Bronchial epithelial cell (primary cell): ENCODE measurements at places on chromosomes 16 and 17.
A peak's percentile ranks its signal among the peaks of the same experiment; 100 is the strongest.

DNA sequence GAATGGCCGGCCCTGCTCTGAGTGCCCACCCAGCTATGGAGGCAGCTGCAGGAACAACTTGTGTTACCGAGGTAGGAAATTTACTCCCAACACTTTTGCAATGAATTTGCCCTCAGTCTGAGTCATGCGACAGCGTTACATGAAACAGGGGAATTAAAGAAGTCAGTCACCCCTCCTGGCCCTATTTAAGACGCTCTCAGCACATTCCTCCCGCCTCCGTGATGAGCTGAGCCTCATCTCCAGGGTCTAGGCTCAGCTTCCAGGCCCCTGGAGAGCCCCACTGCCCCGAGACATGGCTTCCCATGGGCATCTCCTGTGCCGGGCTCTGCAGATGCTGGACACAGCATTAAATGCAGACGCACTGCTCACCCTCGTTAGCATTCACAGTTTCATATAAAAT, 35.0 kb downstream of the CRISPLD2 start:
- DNase-seq: peak; percentile 29

DNA sequence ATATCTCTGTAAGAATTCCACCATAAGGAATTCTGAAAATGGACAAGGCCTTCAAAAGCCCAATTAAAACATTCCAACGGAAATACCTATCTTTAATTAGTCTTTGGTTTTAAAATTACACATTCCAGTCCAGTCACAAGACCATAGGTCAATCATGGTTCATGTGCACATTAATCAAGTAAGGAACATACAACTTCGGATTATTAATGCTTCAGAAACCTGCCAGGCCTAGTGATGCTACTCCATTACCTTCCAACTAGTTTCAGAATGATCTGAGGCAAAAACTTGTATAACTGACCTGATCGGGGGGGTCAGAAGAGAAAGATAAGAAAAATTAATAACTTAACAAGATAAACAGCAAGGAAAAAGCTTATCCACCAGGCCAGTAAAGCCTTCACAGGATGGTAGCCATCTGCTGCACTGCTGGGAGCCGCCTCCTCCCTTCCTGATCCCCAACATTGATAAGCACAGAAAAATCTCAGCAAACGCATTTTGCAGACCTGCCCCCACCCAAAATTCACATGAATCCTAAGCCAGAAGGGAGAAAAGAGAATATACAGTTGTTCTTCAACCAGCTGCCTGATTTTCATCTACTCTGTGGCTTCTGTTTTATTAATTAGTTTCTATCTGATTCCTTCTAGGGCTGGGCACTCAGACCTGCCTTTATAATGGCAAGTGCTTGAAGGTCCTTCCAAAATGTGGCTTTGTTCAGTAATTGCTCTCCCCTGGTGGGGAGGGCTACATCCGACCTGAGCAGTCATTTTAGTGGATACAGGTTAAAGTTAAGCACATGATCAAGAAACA, 6.0 kb downstream of the SDR42E1 start:
- DNase-seq: no peak

GRCh38 chr17:17937958-17938357, 34.2 kb downstream of the TOM1L2 start:
- DNase-seq: no peak

GRCh38 chr16:17258848-17259713, 211.7 kb downstream of the XYLT1 start:
- DNase-seq: no peak

DNA sequence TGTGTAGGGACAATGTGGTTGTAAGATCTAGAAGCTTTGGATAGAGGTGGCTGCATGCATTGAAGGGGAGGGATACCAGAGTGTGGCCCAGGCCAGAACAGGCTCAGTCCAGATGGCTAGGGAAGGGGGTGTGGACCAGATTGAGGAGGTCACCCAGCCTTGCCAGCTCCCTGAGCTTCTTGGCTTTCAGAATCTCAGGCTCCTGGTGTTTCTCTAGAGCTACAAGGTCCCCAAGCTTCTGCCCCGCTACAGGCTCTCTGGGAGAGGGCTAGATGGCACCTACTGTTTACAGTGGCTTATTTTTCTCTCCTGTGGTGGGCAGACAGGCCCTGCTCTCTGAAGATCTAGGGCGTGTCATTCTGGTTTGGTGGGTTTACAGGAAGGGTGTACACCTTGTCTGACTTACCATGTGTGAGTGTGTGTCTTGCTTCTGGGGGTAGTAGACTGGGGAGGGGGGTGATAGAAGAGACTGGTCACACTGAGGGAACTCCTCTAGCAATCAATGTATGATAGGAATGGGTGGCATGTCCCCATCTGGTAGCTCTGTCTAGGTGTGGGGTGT, 1.1 kb downstream of the RARA start:
- no peak for DNase-seq

- no peak for DNase-seq
Measured at GRCh38 chr17:61456688-61457225, 4.5 kb downstream of the TBX4 start.

GRCh38 chr16:87608400-87608985, 6.2 kb downstream of the JPH3 start:
- peak; percentile 14 for DNase-seq
